Activated naive CD4-positive, alpha-beta T cell (primary cell): ENCODE measurements at places on chromosomes 2 and 18.

DNA sequence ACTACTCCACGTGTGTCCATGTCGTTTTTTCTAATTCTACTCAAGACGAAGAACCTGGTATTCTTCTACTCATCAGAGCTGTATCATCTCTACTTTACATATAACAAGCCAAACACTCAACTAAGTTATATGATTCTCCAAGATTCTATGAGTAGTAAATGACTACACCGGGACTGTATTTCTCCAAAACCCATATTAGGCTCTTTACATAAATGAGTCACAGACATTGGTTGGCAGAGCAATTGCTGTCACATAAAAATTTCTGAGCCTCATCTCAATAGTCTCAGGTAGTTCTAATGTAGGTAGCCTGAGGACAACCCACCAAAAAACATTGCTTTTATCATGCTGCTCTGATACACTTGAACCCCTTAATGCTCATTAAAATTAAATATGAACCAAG is 1092.3 kb upstream of the NXPH2 start:
- no peak for DNase-seq

GRCh38 chr2:73640511-73640911 is 1.7 kb downstream of the NAT8 start:
- no peak for DNase-seq

DNA sequence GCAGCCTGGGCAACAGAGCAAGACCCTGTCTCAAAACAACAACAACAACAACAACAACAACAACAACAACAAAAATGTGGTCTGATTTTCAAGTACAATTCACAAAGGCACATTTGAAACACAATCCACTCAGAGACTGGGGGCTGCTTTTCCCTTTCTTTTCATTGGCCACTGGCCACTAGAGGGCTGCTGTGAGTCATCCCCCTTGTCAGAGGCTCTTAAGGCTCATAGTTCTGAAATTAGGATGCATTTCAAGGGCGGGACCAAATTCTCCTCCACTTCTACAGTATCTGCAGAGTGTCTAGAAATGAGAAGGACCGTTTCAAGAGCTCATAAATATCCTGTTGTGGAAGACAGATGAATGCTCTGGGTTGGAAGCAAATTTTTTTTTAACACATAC is 285.4 kb downstream of the NRXN1 start:
- no peak for DNase-seq

GRCh38 chr2:186881660-186882059 is 32.7 kb upstream of the ZSWIM2 start:
- no peak for DNase-seq

GRCh38 chr2:101538076-101538475 is 63.2 kb upstream of the RFX8 start:
- DNase-seq: no peak

DNA sequence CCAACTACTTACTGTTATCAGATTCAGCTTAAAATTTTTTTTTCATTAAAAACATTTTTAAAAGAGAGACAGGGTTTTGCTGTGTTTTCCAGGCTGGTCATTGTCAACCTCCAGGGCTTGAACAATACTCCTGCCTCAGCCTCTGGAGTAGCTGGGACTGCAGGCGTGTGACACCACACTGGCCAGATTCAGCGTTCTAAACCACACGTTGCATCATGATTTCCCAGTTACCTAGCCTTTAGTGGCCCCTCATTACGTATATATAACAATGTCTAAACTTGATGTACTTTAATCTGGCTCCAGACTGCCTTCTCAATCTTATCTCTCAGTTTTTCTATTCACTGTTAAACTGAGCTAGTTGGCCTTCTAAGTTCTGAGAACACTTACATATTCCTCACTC is 89.6 kb downstream of the COMMD1 start:
- no peak for DNase-seq

DNA sequence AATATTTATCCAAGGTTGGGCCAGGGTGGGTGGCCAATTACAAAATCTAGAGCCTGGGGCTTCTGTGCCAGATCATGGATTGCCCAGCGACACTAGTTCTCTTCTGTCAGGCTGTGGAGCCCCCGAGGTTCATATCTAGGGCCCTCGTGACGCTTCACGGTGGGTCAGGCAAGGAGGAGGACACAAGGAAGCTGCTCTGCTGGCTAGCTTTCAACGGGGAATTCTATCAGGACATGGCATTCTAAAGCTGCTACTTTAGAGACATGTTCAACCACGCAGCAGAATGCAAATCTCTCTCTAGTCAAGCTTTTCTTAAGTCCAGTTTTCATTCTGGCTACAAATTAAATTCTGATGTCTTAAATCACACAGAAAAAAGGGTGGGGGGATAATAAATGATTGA is 180.2 kb downstream of the THADA start:
- DNase-seq: no peak

GRCh38 chr2:229591611-229592010 is 122.7 kb downstream of the DNER start:
- no peak for DNase-seq

DNA sequence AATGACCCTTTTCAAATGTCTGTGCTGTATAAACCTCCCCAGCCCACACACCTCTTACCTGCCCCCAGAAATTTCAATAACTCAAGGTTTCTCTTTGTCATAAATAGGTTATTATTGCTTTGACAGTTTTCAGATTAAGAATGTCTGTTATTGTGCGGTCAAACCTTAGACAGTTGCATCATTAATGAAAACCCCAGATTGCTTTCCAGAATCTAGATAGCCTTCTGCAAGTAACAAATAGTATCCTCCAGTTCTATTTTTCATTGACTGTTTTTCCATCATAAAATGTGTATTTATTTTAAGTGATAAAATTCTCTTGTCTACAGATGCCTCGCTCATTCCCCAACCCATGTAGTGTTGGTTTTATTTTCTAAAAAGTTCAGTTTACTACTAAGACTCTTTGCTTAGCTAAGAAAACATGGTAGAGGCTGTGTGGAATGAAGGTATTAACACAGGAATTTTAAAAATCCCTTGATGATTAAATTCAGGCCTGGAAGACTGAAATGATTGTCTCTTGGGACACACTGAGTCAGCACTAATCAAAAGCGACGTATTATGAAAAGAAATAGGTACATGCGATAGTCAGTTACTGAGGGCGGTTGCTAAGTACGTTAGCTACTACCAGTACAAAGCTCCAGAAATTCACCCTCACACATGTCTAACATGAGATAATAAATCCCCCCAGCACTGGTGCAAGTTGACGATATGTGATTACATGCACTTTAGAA is 38.4 kb upstream of the ITGAV start:
- DNase-seq: no peak

GRCh38 chr2:218860950-218861381 is 1.4 kb downstream of the WNT6 start:
- no peak for DNase-seq

GRCh38 chr2:220148471-220149248 is 521.2 kb downstream of the SLC4A3 start:
- no peak for DNase-seq

DNA sequence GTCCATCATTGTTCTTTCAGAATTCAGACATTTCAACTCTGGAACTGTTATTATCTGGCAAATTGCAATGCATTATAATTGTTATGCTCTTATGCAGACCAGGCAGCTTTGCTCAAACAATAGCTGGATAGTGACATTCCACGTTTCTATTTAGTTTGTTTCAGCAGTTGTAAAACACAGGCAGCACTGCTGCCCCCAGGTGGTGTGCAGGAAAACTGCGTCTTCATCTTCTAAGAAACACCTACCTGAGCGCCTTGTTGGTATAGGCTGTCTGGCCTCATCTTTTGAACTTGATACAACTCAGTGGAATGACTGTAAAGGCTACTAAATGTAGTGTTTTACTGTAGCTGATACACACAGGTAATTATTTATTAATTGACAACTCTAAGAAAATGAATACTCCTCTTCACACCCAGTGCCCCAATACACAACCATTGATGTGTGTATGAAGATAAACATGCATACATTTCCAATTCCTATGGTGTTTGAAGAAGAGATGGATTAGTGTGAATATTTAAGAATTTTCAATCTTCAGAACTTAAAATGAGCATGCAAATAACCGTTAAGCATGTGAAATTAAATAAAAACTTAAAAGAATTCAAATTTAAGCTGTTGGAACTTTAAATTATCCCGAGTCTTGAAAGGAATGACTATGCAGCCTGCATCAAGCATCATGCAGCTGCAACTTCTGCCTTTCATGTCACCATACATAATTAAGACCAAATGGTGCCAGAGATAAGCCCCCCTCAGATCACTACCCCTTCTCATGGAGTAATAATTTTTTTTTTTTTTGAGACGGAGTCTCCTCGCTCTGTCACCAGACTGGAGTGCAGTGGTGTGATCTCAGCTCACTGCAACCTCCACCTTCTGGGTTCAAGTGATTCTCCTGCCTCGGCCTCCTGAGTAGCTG is 85.6 kb downstream of the CD8B2 start:
- no peak for DNase-seq

DNA sequence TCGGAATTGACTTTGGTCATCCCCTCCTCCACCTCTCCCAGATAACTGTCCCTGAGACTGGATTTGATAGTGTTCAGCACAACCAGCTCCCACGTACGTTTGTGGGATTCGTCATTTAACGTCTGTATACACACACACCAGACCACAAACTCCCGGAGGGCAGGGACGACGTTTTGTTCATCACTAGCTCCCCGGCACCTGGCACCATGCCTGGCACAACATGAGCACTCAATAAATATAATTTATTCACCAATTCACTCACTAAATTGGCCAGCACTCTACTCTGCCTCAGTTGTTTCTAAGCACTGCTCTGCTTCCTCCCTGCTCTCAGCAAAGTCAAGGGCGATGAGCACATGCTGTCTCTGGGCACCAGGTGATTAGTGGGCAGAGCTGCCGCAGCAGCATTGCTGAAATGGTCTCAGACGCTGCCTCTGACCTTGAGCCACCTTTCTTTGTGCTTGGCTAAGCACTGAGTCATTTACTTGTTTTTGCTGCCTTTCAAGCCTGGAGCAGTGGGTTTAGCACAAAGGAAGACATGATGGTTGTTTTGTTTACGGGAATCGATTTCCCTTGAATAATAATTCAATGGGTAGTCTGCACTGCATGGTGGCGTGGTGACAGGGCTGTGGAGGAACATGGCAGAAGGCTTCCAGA is 19.3 kb upstream of the LOXHD1 start:
- DNase-seq: no peak

GRCh38 chr2:12715258-12716031 is 1.3 kb upstream of the TRIB2 start:
- DNase-seq: no peak
